Cortex of kidney (tissue), 1 donor: ENCODE measurements at places on chromosomes 6 and 20.

- no peak for DNase-seq
Observed at GRCh38 chr6:41836022-41836659, 48.6 kb downstream of the TOMM6 start.

DNA sequence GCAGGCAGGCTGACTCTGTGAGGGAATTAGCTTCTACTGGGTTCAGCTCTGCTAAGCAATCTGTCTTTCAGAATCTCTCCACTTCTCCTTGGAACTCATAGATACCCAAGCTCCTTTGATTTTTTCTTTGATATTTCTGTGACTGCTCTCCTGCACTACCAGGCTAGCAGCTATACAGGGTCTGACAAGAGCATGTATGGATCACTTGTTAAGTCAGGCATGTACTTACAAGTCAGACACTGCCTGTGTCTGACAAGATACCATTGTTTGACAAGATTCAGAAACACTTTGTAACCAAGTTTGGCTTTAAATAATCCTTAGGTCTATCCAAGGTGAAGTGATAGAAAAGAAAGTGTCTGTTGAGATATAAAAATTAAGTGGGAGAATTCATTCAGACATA, 79.5 kb downstream of the SESN1 start:
- DNase-seq = no peak

- DNase-seq = no peak
Observed at GRCh38 chr6:105359419-105360370, 43.2 kb downstream of the PREP start.

- no peak for DNase-seq
Observed at GRCh38 chr6:169896826-169897456, 145.5 kb downstream of the ERMARD start.

DNA sequence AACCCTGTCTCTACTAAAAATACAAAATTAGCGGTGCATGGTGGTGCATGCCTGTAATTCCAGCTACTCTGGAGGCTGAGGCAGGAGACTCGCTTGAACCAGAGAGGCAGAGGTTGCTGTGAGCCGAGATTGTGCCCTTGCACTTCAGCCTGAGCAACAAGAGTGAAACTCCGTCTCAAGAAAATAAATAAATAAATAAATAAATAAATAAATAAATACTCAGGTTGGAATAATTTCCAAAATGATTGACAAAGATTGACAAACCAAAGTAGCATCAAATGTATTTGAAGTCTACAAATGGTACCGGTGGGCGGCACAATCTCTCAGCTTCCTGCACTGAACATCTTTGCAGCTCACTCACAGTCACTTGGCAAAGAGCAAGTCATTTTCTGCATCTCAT, 144.1 kb upstream of the NRSN1 start:
- DNase-seq = no peak

GRCh38 chr6:28809947-28810658, 113.7 kb downstream of the TRIM27 start:
- no peak for DNase-seq

GRCh38 chr6:53992522-53992921, 118.7 kb upstream of the MLIP start:
- no peak for DNase-seq

DNA sequence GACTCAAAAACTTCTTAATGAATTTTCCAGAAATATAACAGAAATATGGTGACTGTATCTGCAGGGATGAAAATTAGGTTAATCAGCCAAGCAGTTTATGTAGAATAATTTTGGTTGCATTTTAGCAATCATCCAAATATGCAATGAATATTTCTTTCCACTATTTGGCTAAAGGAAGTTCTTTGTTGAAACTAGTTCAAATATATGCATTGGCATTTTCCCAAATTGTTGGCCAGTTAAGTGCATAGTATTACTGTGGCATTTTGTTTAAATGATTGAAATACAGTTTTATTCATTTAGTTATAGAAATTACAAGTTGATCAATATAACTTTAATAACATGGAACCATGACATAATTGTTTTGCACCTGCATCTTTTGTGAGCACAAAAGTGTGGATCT, 115.5 kb downstream of the DOK5 start:
- DNase-seq = no peak

- no peak for DNase-seq
Observed at GRCh38 chr20:10322073-10323012, 103.7 kb downstream of the SNAP25 start.

- DNase-seq = no peak
Observed at GRCh38 chr20:33846291-33846935, 35.3 kb downstream of the CHMP4B start.

DNA sequence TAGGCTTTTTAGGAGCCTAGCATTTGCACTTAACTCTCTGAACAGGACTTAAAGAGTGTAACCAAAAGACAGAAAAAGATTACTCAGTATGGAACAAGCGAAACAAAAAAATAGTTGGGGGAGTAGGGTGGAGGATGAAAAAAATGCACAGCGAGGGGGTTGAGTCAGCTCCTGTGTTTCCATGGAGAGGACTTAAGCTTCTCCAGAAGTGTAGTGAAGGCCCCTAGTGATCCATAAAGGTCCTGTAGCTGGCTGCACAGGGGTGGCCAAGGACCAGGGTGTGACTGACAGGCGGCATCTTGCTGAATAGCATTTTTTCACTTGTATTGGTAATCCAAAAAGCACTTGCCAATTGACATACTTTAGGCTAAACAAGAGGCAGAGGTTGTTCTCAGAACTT, 533.9 kb downstream of the RFPL4B start:
- DNase-seq = no peak

- no peak for DNase-seq
Observed at GRCh38 chr6:105794239-105794638, 291.9 kb upstream of the PRDM1 start.

DNA sequence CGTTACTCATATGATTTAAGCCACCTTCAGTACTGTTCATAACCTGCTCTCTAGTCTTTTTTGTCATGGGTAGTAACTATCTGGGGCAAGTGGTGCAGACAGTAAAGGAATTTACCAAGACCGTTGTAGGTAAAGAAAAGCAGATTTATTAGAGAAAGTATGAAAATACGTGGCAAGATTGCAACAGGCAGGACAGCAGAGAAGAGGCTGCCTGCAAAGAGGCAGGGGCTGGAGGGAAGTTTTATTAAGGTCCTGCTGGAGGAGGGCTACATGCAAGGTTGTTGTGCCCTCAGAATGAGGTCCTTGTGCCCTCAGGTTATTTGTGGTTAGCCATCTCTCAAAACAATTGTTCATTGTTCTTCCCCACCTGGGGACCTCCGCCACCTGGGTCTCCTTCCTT, 444.3 kb downstream of the BCKDHB start:
- DNase-seq = no peak

DNA sequence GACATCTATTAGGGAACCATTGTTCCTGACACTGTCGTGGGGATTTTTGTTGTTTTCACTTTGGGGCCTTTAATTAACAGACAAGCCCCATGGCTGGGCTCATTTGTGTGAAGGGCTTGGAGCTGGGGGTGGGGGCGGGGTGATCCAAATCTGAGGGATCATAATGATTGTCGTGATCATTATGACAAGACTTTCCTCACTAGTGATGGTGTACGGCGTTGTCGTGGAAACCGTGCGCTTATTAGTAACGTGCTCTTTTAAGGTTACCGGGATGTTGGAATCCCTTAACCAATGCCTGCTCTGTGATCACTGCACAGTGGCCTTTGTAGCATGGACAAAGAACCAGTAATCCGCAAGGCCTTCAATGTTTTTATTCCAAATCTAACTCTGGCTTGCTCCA, 18.6 kb downstream of the PDYN start:
- DNase-seq = no peak

GRCh38 chr6:112144145-112144926, 56.9 kb downstream of the FAM229B start:
- no peak for DNase-seq

DNA sequence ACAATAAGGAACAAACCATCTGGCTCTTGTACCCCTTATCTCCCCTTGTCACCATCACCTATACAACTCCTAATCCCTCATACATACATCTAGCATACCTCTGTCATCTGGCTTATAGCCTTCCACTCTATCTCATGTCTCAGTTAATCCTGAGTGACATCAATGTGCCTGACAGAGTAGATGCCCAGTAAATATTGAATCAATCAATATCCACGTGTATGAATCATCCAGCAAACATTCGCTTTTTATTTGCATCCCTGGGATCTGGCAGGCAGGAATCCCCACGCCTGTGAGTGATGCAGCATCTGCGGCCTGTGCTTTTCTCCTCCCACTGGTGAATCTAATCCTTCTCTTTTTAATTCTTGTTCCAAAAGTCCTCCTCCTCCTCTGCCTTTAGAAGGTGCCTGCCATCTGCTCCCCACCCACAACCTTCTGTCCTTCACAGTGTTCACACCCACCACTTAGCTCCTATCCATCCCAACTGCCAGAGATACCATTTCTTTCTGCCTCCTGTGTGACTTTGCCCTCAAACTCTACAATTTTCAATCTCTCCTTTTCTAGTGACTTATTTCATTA, 37.6 kb downstream of the ZNF391 start:
- DNase-seq = no peak

GRCh38 chr6:31877651-31878161, 1.1 kb downstream of the SLC44A4 start:
- DNase-seq = no peak

DNA sequence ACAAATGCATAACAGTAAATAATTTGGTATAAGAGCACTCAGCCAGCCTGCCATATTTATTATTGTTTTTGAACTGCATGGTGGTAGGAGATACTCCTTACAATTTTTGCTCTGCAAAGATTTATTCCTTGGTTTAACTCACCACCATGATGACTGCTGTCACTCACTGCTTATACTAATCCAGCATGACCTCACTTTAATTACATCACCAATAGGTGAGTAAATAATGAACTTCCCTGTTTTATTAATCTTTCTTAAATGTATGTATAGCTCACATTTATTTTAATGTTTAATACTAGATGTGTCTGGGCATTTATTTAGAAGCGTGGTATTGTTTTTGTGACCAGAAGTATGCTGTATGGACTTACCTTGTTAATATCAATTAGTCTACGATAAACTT, 12.8 kb upstream of the TP53TG5 start:
- DNase-seq = no peak

- DNase-seq = no peak
Observed at GRCh38 chr20:35807877-35808276, 36.1 kb downstream of the PHF20 start.

GRCh38 chr6:78611886-78612480, 255.4 kb upstream of the IRAK1BP1 start:
- DNase-seq = no peak

- no peak for DNase-seq
Observed at GRCh38 chr6:149482545-149483333, 2.1 kb downstream of the ZC3H12D start.

- DNase-seq = no peak
Observed at GRCh38 chr6:11353921-11354389, 121.5 kb upstream of the NEDD9 start.

DNA sequence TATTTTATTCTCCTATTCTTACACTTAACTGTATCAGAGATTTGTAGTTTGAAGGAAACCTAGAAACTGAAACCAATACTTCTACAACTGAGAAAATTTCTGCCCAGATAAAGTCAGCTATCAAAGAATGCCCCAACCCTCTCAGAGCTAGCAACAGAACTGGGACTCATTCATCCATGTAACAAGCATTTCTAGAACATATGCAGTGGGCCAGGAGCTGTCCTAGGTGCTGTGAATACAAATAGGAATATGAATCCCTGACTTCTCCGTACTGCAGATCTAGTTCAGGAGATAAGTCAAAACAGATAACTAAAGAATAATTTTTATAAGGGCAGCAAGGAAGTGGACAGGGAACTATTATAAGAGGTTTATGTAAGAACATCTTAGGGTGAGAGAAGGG, 654.1 kb upstream of the NOX3 start:
- no peak for DNase-seq

DNA sequence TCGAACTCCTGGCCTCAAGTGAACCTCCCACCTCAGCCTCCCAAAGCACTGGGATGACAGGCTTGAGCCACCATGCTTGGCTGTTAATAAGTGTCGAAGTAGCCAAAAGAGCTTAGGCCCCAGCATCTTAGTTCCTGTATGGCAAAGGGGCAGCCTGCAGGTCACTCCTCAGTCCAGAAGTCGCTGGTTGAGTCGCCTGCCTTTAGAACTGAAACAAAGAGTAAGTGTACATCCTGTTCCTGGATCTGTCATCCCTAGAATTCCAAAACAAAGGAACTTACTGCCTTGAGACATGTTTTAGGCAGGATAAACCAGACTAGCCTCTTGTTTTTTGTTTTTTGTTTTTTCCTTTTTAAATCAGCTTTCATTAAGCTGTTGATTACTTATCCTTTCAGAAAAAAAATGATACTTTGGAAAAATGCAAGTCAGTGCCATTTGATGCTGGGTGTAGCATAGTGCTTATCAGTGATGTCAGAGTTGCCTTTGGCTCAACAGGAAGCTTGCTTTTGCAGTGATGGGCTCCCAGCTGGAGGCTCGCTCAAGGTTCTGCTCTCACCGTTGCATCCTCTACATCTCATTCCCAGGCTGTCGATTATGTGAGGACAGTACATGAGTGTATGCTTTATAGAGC, 9.0 kb downstream of the ACTR5 start:
- DNase-seq = no peak

DNA sequence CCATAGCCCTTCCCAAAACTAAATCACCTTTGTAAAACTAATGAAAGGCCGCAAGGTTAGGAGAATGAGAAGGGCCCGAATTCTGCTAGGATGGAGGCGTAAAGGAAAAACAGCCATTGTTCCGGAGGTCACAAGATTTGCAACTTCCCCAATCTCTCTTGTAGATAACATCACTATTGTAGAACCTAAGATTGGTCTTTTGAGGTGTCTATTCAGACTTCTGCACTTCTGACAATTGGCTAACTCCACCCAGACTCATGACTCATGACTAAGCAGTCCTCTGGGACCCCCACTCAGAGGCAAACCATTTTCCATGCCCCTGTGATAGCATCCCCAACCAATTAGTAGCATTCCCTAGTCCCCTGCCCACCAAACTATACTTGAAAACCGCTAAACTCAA, 210.5 kb upstream of the SHLD1 start:
- no peak for DNase-seq

DNA sequence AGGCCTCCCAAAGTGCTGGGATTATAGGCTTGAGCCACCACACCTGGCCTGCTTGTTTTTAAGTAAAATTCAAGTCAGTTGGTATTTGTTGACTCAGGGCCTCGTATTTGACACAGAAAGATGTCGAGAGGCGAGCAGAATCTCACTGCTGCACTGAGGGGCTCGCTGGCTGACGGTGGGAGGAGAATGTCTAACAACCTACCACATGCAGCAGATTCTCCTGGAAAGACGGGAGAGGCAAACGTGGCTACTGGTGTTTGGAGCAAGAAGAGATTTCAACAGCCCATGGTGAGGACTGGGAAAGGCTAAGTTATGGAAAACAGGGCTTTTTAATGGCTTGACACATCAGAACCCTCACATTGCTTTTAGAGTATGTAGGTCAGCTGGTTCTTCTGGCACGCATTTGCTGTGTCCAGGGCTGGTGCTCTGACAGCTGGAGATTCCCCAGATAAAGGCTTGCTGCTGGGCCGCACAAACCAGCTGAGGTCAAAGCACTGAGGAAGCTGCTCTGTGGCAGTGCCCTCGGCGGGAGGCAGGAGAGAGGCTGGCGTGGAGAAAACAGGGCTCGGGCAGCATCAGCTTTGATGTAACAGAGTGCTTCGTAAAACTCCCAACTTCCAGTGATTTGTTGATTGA, 84.2 kb upstream of the FRMD1 start:
- no peak for DNase-seq
